ENCODE measurements at places on chromosomes 7 and 10.

DNA sequence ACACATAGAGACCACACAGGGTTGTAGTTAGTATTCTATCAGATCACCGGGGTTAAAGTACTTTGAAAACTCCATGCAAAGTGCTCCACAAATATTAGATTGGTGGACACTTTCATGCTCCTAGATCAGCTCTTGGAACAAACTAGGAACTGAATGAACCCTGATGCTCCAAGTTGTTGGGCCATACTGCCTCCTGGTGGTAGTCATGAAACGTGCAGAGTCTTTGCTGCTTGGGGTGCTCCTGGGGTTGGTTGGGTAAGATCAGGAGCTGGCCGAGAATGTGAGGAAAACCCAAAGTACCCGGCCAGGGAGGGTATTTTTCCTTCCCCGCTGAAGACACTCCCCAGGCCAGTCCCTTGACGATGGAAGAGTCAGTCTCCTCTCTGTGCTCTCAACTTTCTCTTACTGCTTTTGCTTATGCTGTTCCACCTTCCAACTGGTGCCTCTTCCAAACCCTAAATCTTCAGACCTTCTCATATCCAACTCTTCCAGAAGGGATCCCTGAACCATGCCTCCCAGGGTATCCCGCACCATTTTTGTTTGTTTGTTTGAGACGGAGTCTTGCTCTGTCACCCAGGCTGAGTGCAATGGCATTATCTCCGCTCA, 918 bp upstream of the RPEL1 start:
- DNase-seq: peak; percentile 75

DNA sequence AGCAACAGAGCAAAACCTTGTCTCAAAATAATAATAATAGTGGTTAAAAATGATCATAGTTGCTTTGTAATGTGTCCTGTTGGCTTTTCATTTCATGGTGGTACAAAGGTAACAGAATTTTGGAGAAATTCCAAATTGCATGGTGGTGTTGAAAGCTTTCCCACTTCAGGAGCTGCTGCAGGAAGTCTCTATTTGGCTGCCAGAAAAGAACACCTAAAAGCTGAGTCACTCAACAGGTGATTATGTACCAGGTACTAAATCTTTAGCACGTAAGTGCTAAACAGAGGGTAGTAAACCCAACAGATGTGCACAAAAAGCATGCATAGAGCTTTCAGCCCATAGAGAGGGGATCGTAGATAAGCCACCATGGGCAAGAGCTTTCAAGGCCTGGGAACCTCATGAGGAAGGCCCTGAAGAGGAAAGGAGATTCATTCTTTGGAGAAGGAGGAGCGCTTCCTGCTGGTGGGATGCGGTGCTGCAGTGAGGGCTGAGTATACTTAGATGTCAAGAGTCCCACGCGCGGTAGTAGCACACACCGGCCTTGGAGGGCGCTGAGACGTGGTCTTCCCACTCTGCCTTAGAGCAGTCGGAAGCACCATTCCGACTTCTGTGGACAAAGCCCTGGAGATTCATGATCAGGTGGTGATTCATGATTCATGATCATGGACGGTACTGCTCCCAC, 118.7 kb downstream of the RALA start:
- peak; percentile 61 for DNase-seq

- DNase-seq: no peak
Observed at GRCh38 chr10:4984223-4984622, 19.4 kb downstream of the AKR1C2 start.

- no peak for DNase-seq
Observed at GRCh38 chr7:106602062-106602461, 58.9 kb downstream of the CCDC71L start.

DNA sequence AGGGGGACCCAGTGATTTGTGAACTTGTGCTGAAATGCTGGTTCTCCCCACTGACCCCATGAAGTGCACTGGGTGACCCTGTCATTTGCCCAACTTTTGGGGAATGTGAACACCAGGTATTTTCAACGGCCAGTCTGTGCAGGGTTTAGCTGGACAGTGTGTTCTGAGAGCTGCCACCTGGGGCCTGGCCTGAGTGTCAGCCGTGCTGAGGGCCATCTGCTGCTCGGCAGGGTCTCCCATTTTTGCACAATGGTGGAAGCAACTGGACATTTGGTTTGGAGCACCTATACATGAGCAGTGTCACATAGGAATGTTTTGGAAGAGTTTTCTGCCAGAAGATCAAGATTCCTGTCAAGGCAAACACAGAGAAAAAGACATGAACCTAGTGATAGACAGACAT, 5.2 kb downstream of the CHN2 start:
- DNase-seq: no peak

DNA sequence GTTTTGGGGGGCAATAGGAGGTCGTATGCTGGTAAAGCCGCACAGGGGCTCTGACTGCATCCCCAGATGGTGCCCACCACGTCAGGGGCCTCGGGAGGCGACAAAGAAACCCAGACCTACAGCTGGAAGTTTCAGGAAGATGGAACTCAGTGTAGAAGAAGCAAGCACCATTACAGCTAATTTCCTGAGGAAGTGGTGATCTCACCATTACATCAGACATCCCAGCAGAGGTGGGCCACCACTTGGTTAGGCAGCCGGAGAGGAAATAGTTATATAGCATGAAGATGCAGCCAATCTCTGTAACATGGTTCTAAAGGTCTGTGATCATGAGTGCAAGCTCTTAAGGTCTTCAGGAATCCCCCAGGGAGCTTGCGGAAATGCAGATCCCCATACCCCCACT, 127.3 kb upstream of the PCBD1 start:
- no peak for DNase-seq

GRCh38 chr7:155219154-155219531, 78.5 kb upstream of the INSIG1 start:
- no peak for DNase-seq

DNA sequence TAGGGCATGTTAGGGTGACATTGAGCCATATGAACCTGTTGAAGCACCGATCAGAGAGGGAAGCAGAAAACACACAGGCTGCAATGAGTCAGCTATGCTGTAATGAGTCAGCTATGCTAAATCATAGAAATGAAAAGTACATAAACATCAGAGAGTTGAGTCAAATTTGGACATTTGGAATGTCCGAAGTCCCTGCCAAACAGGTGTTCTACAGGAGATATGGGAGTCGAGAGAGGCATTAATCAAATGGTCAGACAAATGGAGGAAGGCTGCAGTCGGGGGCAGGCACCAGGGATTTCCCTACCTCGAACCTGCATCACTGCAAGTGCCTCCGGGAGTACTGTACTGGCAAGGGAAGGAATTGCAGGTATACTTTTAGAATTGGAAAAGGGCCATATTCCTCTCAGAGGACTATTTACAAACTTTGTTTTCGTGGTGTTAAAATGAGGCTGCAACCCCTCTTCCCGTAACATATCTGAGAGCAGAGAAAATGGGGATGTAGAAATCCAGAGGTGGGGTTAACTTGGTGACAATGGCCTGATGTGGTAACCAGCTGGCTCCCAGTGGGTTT, 8.8 kb upstream of the ZC3HAV1 start:
- no peak for DNase-seq

DNA sequence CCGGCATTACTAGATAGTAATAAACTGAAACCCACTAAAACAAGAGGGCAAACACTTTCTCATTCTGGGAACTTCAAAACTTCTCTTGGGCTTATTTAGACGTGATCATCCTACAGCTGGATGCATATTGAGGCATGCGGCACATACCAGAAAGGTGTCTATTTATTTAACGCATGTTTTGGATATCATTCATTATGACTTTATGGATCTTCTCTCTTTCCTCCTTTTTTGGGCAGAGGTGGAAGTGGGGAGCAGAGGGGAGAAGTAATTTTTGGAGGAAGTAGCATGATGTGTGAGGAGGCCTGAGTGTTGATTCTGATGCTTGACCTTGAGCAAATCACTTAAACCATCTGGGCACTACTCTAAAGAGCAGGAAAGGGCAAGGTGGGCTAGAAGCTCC, 270.6 kb downstream of the TRIL start:
- no peak for DNase-seq

GRCh38 chr7:152543799-152544198, 108.0 kb upstream of the KMT2C start:
- peak; percentile 92 for DNase-seq

- DNase-seq: no peak
Observed at GRCh38 chr10:109846832-109847231, 76.5 kb downstream of the XPNPEP1 start.

- DNase-seq: no peak
Observed at GRCh38 chr7:5351507-5352265, 68.9 kb downstream of the SLC29A4 start.

GRCh38 chr10:62561151-62561550, 187.0 kb downstream of the ZNF365 start:
- DNase-seq: no peak

DNA sequence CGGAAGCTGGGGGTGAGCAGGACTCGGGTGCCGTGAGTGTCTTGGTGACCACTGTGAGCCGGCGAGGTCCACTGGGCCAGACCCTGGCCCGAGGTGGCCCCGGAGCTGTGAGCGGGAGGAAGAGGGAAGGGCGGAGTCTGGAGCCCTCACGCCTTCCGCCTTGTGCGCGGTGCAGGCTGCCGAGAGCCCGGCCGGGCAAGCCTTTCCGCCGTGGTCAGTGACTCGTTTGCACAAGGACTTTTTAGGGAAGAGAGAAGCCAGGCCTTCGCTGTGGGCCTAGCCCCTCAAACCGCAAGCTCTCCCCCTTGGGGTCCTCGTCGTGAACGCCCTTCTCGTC, 40.9 kb upstream of the ZNF32 start:
- DNase-seq: no peak

DNA sequence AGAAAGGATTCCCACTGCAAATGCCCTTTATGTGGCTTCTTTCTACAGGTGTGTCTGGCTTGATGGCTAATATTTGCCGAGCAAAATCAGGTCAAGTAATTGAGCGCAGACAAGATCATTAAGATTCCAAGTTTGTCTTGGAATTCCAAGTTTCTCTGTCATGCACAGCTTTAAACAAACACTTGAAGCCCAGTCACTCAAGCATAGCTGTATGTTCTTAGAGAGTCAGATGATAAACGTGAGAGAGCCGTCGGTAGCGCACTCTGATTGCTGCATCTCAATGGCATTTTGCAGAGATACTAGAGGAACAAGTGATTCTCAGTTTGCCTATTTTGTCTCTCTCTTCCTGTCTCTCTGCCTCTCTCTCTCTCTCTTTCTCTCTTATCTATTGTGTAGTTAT, 658 bp downstream of the DMBT1 start:
- DNase-seq: no peak

DNA sequence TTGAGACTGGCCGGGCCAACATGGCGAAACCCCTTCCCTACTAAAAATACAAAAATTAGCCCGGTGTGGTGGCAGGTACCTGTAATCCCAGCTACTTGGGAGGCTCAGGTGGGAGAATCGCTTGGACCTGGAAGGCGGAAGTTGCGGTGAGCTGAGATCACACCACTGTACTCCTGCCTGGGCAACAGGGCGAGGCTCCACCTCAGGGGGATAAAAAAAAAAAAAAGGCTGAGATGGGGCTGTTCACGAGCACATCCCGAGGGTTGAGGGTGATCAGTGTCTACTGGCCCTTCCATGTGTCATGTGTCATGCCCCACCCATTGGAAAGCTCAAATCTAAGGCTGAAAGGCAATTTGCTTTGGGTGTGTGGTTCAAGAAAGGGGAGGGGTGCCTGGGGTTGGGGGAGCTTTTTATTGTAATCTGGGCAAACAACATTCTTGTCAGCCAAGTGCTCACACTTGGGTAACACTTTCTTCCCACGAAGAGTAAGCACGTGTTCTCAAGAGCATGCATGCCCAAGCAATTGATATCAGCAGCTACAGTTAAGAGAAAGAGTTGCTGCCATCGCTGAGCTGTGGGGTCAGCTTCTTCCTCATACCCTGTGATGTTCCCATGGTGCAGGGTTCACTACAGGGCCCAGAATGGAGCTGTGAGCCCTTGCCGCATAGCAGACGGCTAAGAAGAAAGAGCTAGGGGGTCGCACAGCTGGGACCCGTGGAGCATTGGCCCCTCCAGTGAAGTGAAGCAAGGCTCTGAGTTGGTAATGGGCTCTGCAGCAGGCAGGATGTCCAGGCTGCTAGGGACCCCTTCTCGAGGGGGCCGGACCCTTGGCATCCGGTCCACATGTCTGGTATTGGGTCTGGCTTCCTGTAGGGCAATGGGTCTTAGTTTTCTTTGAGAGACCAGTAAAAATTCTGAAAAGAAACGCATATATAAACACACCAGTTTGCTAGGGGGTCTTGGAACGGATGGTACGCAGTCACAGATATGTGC, 9.9 kb upstream of the ACSL5 start:
- DNase-seq: no peak

DNA sequence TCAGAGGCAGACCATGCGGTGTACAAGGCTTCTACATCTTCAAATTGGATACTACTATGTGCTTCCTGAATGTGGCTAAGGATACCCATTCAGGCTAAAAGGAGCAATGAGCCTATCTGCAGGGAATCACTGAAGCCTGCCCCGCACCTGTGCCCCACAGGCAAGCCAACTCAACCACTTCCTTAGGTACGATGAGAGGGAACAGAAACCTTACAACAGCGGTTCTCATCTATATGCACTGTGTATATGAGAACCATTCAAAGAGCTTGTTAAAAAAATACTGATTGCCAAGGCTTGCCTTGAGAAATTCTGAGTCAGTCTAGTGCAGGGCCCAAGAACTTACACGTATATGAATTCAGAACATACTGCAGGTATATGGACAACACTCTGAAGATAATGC, 679.6 kb downstream of the PARD3 start:
- DNase-seq: no peak

DNA sequence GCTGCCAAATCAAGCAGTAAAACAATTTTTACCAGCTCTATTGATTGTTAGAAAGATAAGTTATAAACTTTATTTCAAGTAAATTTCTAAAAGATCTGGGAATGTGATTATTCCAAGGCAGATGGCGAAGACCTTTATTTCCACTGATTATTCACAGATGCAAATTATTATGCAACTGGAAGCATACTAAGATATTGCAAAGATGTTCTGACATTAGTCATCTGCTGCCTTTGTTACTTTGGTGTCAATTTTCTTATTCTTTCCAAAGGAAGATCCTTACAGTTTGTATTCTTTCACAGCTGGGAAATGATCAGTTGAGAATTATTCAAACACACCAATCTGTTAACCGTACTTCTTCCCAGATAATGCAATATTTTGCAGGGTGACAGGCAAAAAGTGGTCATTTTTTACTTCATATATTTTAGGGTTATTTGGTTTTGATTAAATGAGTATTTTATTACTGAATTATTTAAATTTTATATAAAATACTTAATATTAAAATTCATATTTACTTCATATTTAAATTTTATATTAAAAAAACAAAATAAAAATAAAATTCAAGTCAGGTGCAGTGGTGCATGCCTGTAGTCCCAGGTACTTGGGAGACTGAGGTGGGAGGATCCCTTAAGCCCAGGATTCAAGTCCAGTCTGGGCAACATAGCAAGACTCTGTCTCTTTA, 171.3 kb downstream of the FZD1 start:
- no peak for DNase-seq

- DNase-seq: no peak
Observed at GRCh38 chr7:154347700-154348266, 295.6 kb downstream of the DPP6 start.

- no peak for DNase-seq
Observed at GRCh38 chr10:62625484-62625883, 179.0 kb upstream of the ADO start.

GRCh38 chr7:122092964-122093797, 50.9 kb downstream of the AASS start:
- DNase-seq: peak; percentile 75

Measured in NT2/D1 (cell line).